ENCODE measurements at places on chromosomes 4 and X.

DNA sequence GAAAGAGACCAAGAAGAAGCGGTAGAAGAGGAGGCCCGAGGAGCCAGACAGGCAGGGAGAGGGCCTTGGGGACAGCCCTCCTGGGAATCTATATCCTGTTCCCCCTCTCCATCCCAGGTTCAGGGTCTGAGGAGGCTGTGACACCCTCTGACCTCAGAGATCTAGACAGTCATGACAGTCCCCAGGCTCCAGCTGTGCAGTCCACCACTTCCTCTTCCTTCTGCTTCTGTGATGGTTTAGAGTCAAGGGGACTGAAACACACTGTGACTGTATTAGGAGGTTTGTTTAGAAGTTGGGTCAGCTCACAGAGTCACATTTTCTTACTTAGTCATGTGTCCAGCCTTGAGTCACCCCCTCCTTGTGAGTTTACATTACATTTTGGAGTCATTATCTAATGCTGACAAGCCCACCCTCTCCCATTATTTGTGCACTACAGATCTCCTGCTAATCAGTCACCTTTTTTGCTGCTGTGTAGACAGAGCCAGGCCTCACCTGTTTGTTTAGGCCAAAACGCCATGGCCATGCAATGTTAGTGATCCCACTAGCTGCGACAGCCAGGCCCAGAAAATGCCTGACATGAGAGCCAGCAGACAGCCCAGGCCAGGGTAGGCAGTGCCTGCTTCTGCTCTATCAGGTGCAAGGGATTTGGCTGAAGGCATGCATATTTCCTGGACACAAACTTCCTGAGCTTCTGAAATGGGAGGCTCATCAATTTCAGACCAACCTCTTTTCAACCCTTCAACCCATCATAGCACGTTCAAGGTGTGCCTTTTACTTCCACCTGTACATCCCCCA, 26.0 kb downstream of the MANBA start:
- DNase-seq = no peak

GRCh38 chr4:2994917-2995316, 31.5 kb downstream of the GRK4 start:
- no peak for DNase-seq

DNA sequence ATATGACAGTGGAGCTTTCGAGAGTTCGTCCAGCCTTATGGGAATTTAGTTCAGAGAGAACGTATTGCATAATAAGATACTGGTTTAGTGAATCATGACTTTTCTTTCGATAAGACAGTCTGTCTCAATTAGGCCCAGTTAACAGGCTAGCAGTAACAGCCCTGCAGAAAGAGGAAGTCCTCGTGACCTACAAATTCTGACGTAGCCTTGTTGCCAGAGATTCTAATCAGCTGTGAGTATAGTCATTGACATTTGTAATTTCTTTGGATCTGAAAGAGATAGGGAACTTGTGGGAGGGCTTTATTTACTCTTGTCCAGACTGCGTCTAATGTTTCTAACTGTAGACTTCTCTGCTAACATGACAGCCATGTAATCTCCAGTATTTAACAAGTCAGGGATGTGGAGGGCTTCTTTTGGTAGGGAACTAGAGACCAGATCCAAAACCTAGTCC, 15.8 kb downstream of the ART3 start:
- DNase-seq = no peak

DNA sequence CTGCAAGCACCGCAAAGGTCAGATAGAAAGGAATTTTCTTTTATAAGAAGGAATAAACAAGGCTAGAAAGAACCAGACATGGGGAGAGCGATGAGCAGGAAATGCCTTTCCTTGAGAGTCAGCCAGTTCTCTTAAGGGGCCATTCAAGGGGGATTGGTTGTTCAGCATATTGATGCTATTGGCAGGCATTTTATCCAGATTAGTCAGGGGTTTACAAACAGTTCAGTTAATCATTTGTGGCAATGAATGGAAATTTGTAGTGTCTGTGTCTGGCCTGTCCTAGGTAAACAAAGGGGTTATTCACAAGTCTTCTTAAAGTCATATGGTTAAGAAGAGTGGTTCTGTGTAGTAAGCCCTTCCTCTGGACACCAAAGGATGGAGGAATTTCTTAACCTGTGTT, 184.7 kb upstream of the FRMPD4 start:
- peak; percentile 86 for DNase-seq

DNA sequence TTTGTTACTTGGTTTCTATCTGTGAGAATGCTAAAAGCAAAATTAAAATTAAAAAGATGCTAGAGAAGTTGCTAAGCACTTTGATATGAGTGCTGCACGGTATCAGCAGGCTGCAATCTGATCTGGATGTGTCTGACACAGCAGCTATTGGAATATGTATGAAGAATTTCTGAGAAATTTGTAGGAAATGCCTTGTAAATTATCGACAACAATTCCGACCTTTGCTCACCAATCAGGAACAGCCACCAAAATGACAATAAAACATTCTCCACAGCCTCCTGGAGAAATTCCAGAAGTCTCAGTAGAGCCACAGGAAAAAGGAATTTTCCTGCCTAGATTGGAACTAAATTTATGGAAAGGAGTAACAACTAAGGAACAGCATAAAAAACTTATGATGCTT, 82.5 kb downstream of the TIGD2 start:
- DNase-seq = no peak

- DNase-seq = no peak
Observed at GRCh38 chr4:48746608-48747362, 33.3 kb downstream of the FRYL start.

DNA sequence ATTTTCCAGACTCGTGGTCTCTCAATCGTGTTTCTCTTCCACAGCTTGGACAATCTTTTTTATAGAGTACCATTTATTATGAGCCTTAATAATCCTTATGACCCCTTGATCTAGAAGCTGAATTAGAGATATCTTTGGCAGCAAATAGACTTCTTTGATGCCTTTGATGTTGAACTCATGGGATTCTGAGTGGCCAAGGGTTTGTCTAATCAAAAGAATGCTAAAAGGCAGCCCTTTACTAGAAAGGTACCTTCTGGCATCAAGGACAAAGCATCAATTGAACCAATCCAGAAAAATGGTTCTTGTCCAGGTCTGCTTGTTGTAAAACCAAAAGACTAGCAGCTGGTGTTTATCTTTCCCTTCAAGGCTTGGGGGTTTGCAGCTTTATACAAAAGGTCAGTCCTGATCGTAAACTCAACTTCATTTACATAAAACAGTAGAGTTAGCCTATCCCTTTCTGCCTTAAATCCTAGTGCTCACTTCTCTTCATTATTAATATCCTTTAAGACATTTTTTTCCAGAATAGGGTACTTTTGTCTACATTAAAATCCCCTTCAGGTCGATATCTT, 411.3 kb downstream of the FAT4 start:
- no peak for DNase-seq

GRCh38 chr4:88597970-88598660, 5.8 kb downstream of the HERC3 start:
- DNase-seq = no peak

DNA sequence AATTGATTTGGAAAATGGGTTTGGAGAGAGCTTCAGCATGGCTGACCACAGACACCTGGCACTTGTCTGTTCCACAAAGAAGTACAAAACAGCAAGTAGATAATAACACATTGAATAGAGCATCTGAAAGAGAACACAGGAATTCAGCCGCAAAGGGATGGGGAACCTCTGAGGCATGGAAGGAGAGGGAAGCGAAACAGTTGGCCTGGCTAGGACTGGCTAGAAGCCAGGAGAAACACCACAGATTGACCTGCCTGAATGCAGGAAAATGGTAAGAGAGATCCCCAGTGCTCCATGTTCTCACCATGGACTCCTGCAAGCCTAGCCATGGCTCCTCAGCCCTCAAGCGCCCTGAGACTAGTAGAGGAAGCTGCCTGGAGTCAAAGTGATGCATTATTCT, 169.7 kb upstream of the SH3RF1 start:
- DNase-seq = no peak

DNA sequence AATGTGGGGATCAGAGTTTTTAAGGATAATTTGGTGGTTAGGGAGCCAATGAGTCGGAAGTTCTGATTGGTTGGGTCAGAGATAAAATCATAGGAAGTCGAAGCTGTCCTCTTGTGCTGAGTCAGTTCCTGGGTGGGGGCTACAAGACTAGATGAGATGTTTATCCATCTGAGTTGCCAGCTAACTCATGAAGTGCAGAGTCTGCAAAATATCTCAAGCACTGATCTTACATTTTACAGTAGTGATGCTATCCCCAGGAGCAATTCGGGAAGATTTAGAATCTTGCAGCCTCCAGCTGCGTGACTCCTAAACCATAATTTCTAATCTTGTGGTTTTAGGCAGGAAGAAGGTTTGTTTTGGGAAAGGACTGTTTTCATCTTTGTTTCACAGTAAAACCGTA, 565.8 kb upstream of the SPANXN1 start:
- peak; percentile 59 for DNase-seq

DNA sequence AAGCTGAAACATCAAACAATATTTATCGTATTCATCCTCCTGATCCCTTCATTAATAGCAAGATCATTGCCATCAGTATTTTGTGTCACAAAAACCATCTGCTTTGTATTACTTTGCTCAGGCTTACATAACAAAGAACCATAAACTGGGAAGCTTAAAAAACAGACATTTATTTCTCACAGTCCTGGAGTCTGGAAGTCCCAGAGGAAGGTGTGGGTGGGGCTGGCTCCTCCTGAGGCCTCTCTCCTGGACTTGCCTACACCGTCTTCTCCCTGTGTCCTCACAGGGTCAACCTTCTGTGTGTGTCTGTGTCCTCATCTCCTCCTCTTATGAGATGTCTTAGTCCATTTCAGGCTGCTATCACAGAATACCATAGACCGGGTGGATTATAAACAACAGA, 61.3 kb upstream of the MXRA5 start:
- no peak for DNase-seq

DNA sequence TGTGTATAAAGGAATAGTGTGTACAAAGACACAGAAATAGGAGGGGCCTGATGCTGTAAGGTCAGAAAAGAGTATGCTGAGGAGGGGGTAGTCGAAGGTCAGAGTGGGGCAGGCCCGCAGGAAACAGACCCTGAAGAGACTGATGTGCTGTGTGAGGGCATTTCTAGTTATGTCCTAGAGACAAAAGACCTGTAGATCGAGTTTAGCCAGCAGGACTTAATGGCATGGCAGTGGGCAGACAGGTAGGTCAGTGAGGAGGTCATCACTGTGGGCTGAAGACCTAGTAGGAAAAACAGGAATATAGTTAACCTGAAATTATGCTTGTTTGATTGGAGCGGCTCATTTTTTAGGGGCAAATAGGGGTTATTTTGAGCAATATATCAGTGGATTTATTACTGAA, 57.1 kb downstream of the KIAA0232 start:
- DNase-seq = peak; percentile 57

GRCh38 chr4:130029442-130029841, 933.5 kb downstream of the C4orf33 start:
- DNase-seq = no peak

GRCh38 chrX:17917945-17918577, 57.0 kb upstream of the RAI2 start:
- DNase-seq = no peak

DNA sequence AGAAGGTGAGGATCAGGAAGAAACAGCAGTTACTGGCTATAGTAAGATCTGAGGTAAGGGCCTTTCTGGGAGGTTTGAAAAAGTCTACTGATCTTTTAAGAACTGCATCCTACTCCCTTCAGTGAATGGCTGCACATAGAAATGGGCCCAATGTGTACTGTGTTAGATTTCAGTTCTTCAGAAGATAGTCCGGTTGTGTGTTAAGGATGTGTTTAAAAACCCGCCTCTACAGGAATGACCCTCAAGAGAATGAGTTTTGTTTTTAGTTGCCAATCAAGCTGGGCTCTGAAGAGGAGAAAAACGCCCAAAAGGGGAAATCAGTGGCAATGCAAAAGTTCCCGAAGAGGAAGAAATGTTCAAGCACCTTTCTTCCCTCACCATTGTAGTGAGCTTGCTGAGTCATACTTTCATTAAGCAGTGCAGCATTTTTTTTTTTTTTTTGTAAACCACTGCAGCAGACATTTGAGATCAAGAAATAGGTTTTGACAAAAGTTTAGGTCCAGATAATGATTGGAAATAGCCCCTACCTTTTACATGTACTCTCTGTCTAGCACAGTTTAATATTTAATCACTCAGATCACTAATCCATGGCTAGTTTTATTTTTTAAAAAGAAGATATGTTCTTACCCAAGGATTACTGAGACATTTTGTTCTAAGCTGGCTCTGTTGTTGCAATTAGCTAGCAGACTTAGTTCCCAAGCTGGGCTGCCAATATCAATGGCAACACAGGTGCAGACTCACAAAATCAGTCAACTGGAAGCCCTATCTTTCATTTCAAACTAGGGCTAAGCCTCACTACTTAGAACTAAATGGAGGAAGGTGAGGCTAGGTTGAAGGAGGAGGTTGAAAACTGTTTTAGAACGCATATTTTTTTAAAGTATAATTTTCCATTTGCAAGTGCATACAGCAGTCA, 7.0 kb upstream of the TRPC5OS start:
- DNase-seq = no peak

DNA sequence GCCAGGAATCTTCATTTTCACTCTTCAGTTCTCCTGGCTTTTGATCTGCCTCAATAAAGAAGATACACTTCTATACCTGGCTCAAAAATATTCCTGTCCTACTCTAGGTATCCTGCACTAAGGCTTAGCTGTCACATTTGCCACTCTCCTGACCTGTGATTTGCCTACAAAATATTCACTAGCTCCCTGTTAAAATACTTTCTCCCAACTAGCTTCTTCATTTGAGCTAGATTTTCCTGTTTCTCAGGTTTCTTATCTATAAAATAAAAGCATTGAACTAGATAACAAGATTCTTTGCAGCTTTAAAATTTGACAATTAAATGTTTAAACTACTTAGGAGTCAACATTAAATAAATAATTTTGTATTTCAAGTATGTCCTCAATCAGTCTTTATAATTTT, 53.2 kb downstream of the CHIC2 start:
- DNase-seq = no peak

GRCh38 chrX:23478056-23478455, 143.4 kb downstream of the PTCHD1 start:
- DNase-seq = no peak

DNA sequence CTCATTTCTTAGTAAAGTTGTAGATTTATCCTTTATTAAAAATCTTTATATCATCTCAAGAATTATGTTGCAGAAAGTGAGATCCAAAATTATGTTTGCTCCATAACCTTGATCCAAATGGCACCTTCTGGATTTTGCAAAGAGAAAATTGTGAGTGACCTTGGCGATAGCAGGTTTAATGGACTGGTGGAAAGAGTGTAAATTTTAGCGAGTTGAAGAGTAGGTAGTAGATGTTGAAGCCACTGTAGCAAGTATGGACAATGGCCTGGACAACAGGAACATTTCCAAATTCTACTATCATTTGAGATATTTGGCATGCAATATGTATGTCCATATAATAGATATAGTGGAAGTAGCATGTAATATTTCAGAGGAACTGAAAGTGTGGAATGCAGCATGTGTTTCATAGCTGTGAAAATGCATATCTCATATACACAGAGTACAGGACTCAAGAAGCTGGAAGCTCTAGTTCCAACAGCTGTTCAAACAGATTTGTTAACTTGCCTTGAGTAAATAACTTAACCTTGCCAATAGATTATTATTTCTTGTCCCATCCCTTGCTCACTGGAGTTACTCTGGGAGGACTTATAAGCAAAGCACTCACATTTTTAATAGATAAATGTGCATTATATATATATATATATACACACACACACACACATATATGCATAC, 152.5 kb upstream of the TLL1 start:
- no peak for DNase-seq

GRCh38 chrX:68669094-68669860, 21.8 kb downstream of the STARD8 start:
- peak; percentile 95 for DNase-seq

All from islet precursor cell (in vitro differentiated cells).